ENCODE measurements at places on chromosomes 2 and 18.

GRCh38 chr2:95025406-95026319 is at the start of gene MAL:
MAL (plus strand) TSS chr2:95025708; CDS start chr2:95025793, 85 bp downstream.
- peak; percentile 58 for DNase-seq

GRCh38 chr2:27803046-27803445 is 31.5 kb downstream of the MRPL33 start:
- DNase-seq = no peak

- no peak for DNase-seq
These were observed 134.6 kb upstream of the REG3G start for GRCh38 chr2:78890935-78891334.

- peak; percentile 58 for DNase-seq
These were observed 392.4 kb downstream of the TNS1 start for GRCh38 chr2:217610401-217610814.

- no peak for DNase-seq
These were observed 797 bp downstream of the NXPH2 start for GRCh38 chr2:138779406-138779780.

- no peak for DNase-seq
These were observed 103.7 kb upstream of the PXDN start for GRCh38 chr2:1847846-1848598.

GRCh38 chr2:219388121-219388906 is 602 bp upstream of the DNPEP start:
- DNase-seq = peak; percentile 97

DNA sequence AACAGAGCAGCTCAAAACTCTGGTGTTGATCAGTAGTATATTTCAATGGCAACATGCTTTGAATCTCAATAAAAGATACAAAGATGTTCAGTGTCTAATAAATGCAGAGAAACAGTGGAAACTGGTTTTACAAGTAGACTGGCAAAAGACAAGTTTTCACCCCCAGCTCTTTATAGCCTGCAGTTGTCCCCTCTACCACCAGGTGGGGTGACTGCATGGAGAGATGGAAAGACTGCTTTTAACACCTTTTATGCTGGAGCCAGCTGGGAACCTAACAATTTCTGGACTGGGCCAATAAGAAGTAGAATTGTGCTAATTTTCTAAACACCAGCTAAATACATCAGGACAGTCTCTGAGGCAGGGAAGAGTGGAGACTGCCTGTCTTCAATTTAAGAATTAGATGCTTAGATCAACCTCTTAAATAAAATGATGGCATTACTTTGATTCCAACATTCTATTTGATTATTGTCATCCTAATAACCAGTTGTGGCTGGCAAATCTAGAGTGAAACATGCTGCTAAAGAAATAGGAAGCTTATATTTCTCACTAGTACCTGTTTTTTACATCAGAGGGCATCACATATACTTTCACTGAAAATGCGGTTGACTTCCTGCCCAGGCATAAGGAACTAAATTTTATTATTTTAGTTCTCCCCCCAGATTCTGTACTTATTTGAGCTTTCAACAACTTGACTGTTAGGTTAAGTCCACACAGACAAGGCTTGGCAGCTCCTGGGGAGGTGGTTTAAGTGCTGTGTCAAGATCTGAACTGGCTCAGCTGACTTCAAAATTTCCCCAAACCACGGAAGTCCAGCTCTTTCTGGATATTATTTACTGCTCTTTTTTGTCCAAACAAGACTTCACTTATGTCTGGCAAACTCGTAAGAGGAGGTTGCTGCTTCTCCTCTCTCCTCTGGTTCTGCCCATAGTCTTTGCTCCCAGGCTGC is 140.5 kb downstream of the TPGS2 start:
- peak; percentile 19 for DNase-seq

- no peak for DNase-seq
These were observed 678.3 kb upstream of the ID2 start for GRCh38 chr2:8003462-8004075.

- DNase-seq = no peak
These were observed 275.7 kb upstream of the MMADHC start for GRCh38 chr2:149863227-149863626.

- DNase-seq = peak; percentile 27
These were observed 88.6 kb upstream of the BCL11A start for GRCh38 chr2:60641811-60642788.

GRCh38 chr2:127508631-127509034 is 17.7 kb downstream of the IWS1 start:
- DNase-seq = no peak

GRCh38 chr18:67342159-67342558 is 174.4 kb downstream of the DSEL start:
- no peak for DNase-seq

DNA sequence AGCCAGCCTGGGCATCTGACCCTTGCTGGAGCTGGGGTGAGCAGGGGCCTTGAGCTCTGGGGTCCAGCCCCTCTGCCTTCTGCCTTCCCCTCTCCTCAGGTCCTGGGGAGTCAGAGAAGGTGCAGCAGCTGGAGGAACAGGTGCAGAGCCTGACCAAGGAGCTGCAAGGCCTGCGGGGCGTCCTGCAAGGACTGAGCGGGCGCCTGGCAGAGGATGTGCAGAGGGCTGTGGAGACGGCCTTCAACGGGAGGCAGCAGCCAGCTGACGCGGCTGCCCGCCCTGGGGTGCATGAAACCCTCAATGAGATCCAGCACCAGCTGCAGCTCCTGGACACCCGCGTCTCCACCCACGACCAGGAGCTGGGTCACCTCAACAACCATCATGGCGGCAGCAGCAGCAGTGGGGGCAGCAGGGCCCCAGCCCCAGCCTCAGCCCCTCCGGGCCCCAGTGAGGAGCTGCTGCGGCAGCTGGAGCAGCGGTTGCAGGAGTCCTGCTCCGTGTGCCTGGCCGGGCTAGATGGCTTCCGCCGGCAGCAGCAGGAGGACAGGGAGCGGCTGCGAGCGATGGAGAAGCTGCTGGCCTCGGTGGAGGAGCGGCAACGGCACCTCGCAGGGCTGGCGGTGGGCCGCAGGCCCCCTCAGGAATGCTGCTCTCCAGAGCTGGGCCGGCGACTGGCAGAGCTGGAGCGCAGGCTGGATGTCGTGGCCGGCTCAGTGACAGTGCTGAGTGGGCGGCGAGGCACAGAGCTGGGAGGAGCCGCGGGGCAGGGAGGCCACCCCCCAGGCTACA is 3.8 kb downstream of the EMILIN1 start:
- DNase-seq = no peak

DNA sequence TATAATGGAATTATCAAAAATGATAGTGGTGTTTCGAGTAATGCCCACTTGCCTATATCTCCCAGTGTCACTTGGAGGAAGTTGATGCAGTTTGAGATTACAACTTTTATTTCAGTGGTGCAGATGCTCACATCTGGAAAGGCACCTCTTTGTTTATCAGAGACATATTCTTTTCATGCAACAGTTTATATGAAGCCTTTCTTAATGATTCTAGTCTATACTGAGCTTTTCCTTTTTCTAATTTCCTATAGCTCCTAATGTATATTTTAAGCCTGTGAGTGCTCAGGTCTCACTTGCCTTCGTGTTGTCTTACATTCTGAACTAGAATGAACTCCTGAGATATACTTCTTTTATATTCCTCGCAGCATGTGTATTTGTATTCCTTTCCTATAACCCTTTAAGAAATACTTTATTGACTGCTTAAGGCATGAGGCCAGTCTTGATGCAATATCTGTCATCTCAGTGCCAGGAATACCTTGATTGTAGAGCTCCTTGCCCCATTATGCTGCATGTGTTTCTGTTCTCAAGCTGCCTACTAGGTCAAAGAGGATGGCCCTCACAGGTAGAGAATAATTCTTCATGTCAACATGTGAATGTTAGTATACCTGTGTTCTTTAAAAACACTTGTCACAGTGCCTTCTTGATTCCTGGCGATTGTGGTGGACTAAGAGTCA is 52.6 kb downstream of the VRK2 start:
- DNase-seq = no peak

DNA sequence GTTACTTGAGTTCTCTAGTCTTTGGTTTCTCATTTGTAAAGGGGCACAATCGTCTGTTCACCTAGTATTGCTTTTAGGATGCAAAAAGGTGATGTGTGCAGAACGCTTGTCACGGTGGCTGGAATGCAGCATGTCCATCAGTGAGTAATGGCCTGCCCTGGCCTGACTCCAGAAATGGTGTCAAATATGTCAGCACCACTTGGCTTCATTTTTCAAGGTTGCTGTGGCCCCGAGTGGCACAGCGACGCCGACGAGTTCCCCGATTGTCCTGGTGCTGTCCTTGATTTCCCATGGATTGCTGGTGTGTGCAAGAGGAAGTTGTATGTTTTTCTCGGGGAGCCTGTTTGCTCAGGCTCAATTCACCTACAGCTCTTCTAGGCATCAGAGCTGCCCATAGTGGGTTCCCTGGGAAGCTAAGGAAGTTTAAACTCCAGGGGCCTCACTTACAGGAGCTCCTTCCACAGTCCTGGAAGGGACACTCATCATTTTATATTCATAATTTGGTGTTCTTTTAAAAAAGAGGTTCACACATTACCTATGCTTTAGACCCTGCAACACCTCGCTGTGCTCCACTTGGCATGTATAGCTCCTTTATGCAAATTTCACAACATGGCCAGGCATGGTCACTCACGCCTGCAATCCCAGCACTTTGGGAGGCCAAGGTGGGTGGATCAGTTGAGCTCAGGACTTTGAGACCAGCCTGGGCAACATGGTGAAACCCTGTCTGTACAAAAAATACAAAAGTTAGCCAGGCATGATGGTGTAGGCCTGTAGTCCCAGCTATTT is 25.6 kb upstream of the ZNF407 start:
- DNase-seq = no peak

- no peak for DNase-seq
These were observed 1.9 kb downstream of the GPR55 start for GRCh38 chr2:230922951-230923717.

GRCh38 chr2:168593713-168594112 is 137.6 kb downstream of the CERS6 start:
- no peak for DNase-seq

GRCh38 chr2:13524492-13524891 is 807.8 kb downstream of the TRIB2 start:
- no peak for DNase-seq

GRCh38 chr2:45046786-45047185 is 37.5 kb upstream of the SIX2 start:
- DNase-seq = no peak

GRCh38 chr18:79964330-79965118 is at the start of gene HSBP1L1:
HSBP1L1 (plus strand) TSS chr18:79964643; CDS start chr18:79964736, 93 bp downstream.
- peak; percentile 62 for DNase-seq

GRCh38 chr2:154941379-154941778 is 242.9 kb downstream of the KCNJ3 start:
- no peak for DNase-seq

- no peak for DNase-seq
These were observed 45.0 kb downstream of the EIF5B start for GRCh38 chr2:99382143-99382542.

DNA sequence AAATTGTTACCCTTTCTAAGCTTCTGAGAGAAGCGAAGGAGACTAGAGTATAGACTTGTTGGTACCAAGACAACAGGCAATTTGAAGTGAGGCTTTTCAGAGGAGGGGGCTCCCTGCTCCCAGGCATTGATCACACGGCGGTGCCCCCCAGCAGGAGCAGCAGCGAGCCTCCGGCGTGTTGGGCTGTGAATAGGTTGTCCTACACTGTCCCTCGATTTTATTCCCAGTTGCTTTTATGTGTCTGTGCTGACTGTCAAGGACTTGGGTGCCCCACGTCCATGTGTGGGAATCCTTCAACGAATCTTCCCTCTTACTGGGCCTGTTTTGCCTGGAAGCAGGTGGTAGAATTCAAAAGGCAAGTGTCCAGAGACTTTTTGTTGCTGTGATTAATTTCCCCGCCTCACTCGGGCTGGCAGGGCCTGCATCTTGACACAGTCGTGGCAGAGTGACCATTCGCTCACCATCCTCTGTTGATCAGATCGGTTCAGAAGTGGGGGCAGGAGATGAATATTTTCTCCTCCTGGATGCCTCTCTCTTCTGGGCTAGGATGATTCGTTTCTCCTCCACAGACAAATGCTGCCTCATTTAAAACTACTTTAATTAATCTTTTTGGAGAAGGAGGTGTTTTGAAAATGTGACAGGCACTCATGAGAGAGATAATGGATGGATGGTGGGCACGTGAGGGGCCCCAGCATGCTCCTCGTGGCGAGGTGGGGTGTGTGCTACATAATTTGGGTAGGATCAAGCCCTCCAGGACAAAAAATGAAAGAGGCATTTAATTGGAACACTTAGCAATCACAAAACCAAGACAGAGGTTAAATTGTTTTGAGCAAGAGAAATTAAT is 77.6 kb downstream of the SMIM21 start:
- no peak for DNase-seq

DNA sequence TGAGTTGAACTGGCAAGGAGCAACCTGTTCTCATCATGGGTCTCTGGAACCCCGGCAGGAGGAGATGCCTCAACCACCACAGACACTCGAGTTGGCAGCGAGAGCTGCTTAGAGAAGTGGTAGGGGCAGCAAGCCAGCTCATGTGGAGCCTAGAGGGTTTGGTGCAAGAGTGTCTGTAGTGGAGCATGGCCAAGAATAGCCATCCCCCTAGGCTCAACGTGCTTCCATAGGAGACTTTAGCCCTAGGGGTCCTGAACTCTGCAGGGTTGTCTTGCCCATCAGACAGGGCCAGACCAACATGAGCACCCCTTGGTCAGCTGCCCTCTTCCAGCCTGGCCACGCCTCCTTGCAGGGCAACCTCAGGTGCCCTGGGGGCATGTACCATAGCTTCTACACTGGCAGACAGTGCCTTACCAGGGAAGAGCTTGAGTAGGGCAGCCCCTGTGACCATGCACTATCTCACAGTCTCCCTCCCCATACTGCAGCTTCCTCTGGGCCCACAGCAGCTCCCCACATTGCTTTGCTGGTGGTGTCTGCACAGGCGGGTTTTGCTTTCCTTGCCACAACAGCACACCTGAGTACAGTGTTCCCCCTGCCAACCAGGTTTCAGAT is 187.1 kb downstream of the EXOC6B start:
- DNase-seq = no peak

DNA sequence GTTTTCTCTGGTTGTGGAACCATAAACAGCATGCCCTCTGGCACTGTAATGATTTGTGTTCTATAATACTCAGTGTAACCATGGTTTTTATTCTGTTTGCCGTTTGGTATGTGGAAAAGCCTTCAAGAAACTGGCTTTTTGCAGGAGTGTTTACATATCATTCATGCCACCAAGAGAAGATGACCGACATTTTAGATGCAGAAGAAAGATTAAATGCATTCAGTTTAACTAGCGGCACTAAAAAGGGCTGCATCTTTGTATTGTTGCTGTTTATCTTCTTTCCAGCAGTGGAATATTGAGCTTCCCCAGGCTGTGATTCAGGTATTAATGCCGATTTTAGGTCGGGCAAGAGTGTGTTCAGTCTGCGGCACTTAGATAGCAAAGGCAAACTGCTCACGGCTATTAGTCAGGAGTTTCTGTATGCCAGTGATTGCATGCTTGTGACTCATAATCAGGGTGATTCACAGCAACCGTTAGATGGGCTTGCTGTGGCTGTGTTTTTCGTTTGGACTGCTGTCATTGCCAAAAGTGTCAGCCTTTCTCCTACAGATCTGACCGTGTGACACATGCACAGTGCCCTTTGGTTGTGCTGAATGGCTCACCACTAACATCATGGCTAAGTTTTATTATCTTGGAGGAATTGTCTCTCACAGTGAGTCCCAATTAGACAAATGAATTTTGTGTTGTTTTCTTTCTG is 479.7 kb downstream of the PARD3B start:
- DNase-seq = no peak
